ENCODE measurements at places on chromosomes 7 and 10.

DNA sequence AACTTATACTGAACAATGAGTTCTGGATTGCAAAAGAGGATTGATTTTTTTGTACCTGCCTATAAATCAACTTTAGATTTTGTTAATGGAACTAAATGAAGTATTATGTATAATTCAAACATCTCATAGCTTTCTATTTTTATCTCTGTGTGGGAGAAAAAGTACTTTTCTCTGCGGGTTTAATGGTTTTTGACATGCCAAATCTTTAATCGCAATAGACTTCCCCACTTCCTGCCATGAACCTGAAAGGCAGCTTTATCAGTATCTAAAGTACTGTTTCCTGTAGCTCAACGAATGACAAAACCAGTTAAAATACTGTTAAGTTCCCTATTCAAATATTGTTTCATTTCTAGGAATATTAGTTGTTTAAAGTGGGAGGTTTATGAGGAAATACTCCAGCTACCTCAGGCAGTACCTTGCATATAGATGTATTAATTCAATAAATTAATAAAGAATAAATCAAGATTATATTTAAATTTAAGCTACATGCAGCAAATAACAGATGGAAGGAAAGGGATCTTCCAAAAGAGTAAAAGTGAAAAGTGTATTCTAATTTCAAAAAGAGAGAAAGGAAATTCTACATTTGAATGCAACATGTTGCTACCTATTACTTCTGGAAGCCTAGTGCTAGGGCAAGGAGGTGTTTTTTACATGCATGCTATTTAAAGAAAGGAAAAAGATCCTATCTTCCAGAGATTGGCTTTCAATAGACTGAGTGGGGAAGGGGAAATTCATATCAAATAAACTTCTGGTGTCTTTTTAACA is 75.9 kb downstream of the SVOPL start:
- no peak for DNase-seq

DNA sequence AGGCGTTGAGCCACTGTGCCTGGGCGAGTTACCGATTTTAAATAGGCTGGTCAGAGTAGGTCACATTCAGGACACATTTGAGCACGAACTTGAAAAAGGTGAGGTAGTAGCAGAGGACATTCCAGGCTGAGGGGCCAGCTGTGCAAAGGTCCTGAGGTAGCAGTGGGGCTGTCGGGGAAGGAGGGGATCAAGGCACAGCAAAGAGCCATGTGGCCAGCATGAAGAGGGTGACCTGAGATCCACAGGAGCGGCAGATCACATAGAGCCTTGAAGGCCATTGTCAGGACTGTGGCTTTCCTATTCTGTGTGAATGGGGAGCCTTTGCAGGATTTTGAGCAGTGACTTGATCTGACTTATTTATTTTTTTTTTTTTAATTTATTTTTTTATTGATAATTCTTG is 6.5 kb downstream of the ZAN start:
- DNase-seq = no peak

DNA sequence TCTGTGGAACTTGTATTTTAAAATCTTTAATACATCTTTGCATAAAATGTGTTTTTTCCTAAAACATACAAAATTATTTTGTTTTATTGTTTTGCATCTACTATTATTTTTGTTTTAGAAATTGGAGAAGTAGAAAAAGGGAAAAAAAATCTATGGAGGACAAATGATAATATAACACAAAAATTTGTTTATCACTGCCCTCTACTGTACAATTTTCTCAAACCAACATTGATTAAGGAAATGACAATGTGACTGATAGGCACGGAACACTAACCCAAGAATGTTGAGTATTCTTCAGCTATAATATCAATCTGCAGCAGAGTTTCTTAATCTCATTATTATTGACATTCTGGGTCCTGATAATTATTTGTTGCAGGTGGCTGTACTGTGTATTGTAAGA is 9.5 kb upstream of the ING3 start:
- DNase-seq = no peak

DNA sequence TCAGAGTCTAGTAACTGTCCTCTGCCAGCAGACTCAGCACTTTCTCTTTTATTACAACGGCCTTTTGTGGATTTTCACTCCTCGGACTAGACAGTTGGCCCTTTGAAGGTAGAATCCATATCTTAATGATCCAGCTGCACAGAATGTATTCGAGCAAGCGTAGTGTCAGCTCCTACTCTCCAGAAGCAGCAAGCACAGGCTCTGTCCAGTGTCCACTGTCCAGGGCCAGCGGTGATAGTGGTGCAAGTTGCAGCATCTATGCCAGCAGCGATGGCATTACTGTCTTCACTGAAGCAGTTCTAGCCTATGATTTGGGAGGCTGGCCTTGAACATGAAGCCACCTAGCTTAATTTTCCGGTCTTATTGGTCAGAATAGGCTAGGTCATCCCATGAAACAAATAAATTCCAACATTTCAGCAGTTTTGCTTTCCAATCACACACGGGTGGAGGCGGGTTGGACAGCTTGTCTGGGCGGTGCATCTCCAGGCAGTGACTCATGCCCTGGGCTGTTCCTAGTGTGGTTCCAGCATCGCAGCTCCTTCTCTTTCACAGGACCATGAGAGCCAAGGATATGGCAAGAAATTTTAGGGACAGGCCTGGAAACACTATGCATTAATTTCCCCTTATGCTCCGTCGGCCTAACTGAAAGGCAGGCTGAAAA is 108.6 kb upstream of the KCNMA1 start:
- no peak for DNase-seq

DNA sequence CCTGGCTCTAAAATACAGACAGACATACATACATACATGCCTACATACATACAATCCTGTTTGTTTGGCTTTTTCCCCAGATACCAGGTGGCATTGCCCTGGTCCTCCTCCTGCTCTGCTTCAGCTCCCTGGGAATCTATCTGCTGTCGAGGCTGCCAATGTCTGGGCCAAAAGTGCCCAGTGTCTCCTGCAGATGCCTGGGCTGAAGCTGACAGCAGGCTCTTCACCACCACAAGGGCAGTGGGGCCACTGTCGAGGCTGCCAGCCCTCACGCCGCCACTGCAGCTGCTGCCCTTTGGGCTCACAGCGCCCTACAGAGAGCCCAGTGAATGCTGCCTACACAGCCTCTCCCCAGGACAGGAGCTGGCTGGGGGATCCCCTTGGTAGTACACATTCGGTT is 18.0 kb upstream of the STN1 start:
- no peak for DNase-seq

DNA sequence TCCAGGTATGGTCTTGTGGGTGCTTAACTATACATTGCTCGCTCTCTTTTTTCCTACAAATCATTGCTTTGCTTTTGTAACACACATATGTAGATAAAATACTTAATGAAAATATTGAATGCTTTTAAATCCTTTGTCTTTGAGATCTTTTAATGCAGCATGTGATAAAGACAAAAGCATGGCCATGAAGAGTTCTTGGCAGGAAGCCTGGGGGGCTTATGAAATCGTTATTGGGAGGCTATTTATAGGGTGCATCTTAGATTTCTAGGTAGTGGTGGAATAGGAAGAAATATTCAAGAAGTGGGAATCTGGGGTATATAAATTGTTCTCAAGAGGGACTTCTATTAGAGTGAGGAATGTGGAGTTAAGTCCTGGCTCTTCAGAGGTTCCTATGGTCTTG is 21.9 kb downstream of the UBE2D1 start:
- DNase-seq = no peak

DNA sequence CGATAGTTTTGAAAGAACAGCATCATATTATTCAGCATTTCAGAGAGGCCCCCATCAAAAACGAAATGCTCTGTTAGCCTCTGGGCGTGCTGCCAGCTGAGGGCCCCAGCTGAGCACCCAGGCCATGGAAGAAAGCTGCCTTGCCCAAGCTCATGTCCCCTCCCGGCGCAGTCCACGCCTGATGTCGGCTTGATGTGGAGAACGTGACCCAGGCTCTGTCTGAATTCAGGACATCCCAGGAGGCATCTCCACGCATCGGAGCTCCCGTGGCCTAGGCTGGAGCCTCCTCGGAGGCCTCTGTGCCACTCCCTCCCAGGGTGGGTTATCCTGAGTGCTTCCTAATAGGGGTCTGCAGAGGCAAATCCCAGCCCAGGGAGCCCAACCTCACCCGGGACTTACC is 218.3 kb upstream of the AKR1E2 start:
- no peak for DNase-seq

- no peak for DNase-seq
Observed at GRCh38 chr7:131161103-131161502, 166.6 kb upstream of the MKLN1 start.

- DNase-seq = no peak
Observed at GRCh38 chr10:48638739-48639527, 34.1 kb upstream of the ARHGAP22 start.

- no peak for DNase-seq
Observed at GRCh38 chr7:8382004-8382730, 51.2 kb upstream of the NXPH1 start.

GRCh38 chr10:114560144-114560543 is 97.9 kb downstream of the ABLIM1 start:
- no peak for DNase-seq

DNA sequence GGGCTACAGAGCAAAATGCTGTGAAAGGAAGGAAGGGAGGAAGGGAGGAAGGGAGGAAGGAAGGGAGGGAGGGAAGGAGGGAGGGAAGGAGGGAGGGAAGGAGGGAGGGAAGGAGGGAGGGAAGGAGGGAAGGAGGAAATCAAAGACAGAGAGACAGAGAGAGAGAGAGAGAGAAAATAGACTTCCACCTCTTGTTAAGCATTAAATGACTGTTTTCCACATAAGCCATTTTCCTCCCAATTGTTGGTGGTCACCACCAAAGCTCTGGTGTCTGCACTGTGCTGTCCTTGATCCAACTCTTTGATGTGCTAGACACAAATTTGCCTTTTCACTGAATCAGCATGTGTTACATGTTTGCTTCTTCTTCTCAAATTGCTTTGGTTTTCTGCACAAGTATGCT is 90.7 kb upstream of the INHBA start:
- no peak for DNase-seq

- DNase-seq = no peak
Observed at GRCh38 chr7:96636979-96637378, 72.7 kb downstream of the SEM1 start.

GRCh38 chr10:78371136-78371535 is 337.5 kb downstream of the RPS24 start:
- DNase-seq = no peak

- no peak for DNase-seq
Observed at GRCh38 chr10:46050941-46051623, 5.0 kb upstream of the MSMB start.

DNA sequence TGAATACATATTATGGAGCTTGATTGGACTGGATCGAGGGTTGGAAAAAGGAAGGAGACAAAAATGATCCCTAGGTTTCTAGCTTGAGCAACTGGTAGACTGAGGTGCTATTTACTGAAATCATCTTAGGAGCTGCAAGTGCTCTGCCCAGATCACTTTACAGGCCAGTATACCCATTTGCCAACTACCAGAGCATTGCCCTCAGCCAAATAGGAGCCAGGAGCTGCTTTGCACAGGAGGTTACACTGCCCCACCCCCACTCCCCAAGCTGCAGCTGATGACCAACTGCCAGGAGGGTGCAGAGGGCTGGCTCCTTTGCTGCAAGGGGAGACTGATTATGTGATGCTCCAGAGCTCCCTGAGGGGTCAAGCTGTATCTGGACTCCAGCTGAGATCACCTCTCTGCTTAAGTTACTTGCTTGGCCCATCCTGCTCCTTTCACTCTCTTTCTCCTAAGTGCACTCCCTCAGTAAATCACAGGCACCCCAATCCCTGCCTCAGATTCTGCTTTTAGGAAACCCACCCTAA is 275.4 kb downstream of the ZEB1 start:
- DNase-seq = no peak

DNA sequence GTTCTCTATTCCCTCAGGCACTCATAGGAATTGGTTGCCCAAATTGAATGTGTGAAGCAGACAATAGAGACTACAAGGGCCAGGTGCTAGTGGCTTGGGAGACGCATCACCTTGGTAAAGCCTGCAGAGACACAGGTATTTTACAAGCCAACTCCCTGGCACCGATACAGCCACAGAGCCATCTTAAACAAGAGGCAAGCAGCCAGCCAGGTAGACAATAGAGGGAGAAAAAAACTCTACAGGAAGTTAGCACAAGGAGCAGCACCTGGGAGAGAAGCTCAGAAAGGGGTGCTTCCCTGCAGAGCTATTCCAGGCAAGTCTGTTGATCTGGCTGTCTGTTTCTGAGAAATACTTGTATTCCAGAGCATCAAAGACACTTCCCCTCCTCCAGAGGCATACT is 43.0 kb upstream of the CDK1 start:
- no peak for DNase-seq

GRCh38 chr10:69869291-69869961 is 67.7 kb downstream of the COL13A1 start:
- DNase-seq = no peak

DNA sequence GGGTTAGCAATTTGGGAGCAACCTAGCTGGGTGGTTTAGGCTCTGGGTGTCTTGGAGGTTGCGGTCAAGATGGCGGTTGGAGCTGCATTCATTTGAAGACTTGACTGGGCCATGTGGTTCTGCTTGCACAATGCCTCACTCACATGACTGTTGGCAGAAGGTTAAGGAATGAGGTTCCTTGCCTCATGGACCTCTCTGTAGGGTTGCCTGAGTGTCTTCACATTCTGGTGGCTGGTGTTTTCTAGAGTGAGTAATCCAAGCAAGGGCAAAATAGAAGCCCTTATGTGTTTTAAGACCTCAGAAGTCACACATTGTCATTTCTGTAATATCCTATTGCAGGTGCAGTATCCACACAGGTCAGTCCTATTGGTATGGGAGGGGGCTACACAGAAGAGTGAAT is 52.0 kb downstream of the CDK14 start:
- DNase-seq = no peak

DNA sequence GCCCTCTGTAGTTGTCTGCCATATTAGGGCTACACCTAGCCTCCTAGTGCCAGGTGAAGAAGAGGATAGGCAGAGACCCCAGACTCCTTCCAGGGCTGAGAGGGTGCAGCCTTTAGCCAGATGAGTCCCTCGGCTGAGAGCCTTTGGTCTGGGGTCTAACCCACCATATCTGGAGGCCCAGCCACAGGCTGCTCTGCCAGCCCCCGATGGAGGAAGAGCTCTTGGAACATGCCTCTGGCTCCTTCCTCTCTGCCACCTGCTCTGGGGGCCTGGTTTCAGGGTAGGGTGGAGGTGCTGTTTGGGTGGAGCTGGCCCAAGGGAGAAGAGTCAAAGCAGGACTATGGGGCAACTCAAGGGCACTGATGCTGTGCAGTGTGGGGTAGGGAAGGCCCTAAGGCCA is 1.4 kb downstream of the LRRC18 start:
- DNase-seq = no peak
